ENCODE measurements at places on chromosomes 16 and 17.

DNA sequence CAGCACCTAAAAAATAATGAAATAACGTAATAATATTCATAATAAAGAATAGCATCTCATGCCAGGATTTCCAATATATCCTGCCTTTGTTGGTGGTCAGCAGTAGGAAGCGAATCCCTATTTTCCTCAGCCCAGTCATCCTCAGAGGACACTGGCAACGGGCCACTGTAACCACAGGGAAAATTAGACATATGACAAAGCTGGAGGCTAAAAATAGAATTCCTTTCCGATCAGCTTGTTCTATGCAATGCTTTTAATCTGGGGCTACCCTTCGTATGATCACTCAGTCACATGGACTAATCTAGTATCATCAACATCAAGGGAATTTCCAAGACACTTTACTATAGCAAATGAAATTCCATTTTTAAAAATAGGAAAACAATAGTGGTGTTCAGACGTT, 246.9 kb upstream of the KCNJ16 start:
- peak; percentile 72 for DNase-seq

- no peak for DNase-seq
These were observed 31.4 kb downstream of the WWP2 start for GRCh38 chr16:69793526-69793925.

DNA sequence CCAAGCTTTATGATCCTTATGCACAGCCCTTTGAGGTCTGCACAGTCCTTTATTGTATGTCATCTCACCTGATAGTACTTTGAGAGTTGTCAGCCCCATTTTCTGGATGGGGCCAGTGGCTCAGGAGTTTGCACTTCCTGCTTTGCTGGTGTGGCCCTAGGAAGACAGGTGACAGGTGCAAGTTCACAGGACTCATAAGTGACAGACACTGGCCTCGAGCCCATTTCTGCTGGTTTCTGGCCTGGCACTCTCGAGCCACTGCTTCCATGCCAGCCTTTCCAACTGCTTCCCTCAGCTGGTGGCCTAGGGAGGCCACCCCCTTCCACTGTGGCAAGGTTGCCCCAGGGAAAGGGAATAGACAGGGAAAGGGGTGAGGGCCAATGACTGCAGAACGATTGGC, 84.4 kb upstream of the CCL1 start:
- DNase-seq, result no peak

- DNase-seq, result no peak
These were observed 30.0 kb downstream of the EEF2K start for GRCh38 chr16:22235839-22236745.

GRCh38 chr17:28953444-28954118, 2.3 kb upstream of the PHF12 start:
- no peak for DNase-seq

DNA sequence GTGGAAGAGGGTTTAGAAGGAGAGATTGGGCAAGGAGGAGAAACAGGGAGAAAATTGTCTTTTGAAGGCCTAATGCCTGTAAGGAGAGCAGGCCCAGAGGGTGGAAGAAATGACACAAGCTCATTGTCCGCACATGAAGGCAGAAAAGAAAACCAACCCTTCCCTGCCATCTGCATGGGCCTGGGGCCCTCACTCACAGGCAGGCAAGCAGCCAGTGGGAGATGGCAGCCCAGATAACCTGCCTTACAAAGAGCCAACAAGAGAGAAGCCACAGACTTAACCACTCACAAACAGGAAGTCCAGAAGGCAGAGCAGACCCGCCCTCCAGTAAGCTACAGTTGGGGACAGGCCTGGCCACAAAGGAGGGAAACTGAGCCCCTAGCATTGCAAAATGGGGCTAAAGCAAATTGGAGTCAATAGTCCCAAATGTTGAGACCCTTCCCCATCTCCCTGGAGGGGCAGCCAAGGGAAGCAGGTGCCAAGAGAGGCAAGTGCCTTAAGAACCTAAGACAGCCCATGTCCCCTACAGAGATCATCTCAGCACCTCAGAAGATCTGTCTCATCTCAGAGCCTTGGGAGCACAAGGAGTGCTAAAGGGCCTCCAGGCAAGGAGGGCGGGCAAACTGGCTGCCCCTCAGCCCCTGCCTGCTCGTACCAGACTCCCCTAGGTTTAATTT, 7.3 kb upstream of the TSPOAP1 start:
- no peak for DNase-seq

- DNase-seq, result no peak
These were observed 37.7 kb upstream of the IRF8 start for GRCh38 chr16:85861095-85861825.
